Dorsolateral prefrontal cortex (tissue), 122 donors: ENCODE measurements at places on chromosomes 12 and 14.

DNA sequence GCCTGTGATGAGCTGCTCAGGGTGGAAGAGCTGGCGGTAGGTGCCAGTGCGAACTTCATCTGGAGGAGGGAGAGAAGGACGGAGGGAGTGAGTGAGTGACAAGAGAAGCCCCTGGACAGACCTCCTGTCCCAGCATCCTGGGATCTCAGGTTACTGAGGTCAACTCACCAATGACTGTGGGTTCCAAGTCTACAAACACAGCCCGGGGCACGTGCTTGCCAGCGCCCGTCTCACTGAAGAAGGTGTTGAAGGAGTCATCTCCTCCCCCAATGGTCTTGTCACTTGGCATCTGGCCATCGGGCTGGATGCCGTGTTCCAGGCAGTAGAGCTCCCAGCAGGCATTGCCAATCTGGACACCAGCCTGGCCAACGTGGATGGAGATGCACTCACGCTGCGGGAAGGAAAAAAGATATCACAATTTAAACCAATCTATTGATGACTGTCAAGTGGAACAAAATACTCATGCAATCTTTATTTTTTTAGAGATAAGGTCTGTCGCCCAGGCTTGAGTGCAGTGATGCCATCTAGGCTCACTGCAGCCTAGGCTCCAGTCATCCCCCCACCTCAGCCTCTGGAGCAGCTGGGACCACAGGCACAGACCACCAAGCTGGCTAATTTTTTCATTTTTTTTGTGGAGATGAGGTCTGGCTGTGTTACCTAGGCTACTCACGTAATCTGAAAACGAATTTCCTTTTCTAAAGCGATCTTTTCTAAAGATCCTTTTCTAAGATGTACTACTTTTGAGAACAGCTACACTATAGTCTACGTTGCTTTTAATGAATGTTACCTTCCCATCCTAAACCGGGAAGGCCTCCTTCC is 1.7 kb downstream of the TUBA1B start:
- peak; percentile 38 for DNase-seq

DNA sequence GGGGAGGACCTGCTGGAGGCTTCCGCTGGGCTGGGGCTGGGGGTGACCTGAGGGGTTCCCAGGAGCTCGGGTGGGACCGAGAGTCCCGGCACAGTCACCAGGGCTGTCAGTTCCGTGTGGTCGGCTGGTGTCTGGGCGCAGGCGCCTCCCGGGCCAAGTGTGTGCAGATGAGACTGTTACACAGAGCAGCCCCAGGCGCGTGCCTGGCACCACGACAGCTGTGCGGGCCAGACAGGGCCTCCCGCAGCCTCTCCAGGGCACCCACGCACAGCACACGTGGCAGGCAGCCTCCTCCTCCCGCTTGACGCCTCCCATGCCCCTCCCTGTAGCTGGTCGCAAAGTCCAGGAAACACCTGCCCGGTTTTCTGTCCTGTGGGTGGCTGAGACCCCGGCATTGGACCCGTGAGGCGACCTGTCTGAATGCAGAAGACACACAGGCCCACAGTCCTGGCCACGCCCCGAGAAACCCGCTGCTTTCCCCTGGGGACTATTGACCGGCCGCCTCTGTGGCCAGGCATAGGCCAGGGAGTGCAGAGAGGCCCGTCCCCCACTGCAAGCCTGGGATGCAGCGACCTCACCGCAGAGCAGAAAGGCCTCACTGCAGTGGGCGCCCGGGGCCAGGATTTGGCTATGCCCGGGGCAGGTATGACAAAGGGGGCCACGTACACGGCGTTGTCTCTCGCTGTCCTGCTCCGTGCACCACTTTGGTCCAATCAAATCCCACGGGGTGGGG is 12.1 kb upstream of the GALNT9 start:
- DNase-seq = no peak

DNA sequence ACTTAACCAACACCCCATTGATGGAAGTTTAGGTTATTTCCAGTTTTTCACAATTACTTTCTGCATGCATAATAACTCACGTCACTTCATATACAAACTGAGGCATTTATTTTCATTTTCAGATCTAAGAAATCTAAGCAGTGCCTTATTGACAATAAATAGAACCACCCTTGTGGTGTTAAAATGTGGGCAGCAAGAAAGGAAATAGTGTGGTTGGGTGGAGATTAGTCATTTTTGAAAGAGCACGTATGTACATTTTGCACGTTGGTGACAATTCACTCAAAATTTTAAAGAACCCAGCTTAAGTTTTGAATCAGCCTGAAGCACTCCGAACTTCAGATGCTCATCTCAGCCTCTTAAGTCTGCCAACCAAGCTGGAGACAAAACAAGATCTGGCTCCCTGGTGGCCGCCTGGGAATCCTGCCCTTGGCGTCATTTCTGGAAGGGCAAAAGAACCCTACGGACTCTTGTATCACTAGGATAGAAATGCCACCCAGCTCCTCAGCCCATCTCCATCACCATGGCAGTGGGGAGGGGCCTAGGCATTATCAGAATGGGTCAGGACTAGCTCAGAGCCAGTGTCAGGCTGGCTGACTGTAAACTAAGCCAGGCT is 89.5 kb upstream of the BCL2L14 start:
- no peak for DNase-seq

DNA sequence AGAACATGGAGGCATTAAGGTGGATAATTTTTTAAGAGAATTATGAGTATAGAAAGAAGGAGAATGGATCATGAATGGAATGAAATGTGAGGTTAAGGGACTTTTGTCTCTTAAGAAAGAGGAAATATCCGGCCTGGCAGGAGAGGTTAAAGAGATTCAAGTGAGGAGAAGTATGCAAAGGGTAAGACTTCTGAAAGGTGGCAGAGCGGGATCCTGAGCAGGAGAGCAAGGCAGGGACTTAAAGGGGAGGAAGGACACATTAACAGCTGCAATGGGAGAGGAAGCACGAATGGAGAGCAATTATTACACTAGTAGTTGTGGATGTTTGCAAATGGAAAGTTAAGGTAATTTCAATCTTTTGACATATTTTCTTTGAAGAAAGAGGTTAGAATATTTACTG is 171.0 kb downstream of the KITLG start:
- DNase-seq = no peak

DNA sequence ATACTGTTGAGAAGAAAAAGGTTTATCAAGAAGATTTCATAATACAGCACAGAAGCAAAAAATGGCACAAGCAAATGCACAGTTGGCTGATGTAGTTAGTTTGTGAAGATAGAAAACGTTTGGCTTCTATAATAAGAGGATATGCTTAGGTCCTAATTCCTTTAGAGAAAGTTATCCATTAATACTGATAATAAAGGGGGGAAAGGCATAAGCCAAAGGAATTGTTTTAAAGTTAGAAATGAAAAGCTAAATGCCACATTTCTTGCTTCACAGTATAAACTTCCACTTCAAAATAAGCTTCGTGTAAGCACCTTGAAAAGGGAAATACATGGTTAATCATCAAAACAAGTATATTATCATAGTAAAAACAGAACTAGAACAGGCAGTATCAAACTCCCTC is 12.4 kb downstream of the LMO3 start:
- DNase-seq = no peak

- no peak for DNase-seq
Measured at GRCh38 chr12:15636060-15636890, 152.9 kb downstream of the EPS8 start.

DNA sequence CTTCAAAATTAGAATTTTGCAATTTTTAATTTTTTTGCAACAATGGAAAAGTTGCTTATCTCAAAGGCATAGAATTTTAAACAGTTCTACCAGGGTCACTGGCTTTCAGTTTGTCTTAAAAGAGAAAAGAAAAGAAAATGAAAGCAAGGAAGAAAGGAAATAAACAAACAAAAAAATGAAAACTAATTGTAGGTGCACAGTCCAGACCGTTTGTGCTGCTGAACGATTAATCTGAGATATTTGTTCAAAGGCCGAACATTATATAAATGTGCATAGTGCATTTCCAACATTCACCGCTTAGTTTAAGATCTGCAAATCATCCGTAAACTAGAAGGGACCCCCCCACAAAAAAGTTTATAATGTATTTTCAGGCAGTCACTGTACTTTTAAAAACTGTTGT is 5.5 kb upstream of the OTX2 start:
- no peak for DNase-seq

DNA sequence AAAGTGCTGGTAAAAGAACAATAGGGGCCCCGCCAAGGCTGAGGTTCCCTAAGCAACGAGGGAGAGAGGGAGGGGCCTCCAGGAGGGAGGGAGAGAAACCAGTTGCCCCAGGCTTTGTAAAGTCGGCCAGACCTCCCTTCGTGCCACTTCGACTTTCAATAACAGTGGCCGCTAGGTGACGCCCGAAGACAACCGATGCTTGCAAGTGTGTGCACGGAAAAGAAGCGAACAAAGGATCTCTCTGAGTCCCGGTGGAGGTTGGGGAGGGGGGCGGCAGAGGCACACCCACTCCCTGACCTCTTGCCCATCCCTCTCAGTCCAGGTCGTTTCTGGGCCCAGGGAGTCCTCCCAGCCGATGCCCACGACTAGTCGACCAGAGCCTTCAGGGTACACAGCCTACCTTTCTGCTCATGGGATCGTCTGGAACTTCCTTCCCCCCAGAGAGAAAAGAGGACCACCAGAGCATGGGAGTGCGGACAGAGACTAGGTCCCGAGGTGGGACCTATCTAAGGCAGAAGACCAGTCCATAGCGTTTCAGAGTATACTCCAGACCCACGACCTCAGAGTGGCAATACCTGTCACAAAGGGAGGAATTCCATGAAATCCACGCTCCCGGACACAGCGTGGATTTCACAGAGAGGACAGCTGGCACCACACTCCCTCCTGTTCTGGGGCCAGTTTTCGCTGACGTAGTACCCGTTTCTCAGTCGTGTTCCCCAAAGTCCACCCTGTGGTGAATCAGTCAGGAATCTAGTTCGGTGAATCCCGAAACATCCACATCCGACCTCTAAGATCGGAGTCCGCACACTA is 262.7 kb upstream of the ALG10B start:
- no peak for DNase-seq

- no peak for DNase-seq
Measured at GRCh38 chr12:128573907-128574306, 249.9 kb downstream of the SLC15A4 start.

- DNase-seq = no peak
Measured at GRCh38 chr14:35474323-35474722, 59.6 kb upstream of the INSM2 start.

GRCh38 chr14:24310646-24311604 is at the start of gene LTB4R:
TSS of gene LTB4R (plus strand) at chr14:24311502. CDS start at chr14:24315652, 4,150 bp downstream.
- peak; percentile 67 for DNase-seq

- DNase-seq = no peak
Measured at GRCh38 chr14:56299306-56299984, 181.2 kb downstream of the PELI2 start.
